Stimulated activated CD8-positive, alpha-beta memory T cell treated with anti-CD3 and anti-CD28 coated beads, Interleukin-4, amount 100 ng/mL, for 1 hour (primary cell): ENCODE measurements at places on chromosomes 11 and 22.

DNA sequence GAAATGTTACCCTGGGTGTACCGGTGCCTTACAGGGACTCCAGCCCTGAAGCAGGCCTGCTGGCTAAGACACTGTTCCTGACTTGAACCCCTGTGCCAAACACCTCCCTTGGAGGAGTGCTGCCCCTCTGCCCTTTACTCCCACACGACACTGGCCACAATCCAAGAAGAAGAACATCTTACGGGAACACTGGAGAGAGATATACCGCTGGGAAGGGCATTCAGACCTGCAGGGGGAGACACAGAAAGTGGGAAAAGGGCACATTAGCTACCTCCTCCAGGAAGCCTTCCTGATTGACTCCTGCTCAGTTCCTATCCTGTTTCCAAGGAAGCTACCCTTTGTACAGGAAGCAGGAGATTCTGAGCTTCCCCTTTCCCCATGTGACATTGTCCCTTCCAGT is 18.7 kb downstream of the TMPRSS13 start:
- no peak for DNase-seq

GRCh38 chr11:62892077-62892922 is 11.6 kb downstream of the SLC3A2 start:
- no peak for DNase-seq

DNA sequence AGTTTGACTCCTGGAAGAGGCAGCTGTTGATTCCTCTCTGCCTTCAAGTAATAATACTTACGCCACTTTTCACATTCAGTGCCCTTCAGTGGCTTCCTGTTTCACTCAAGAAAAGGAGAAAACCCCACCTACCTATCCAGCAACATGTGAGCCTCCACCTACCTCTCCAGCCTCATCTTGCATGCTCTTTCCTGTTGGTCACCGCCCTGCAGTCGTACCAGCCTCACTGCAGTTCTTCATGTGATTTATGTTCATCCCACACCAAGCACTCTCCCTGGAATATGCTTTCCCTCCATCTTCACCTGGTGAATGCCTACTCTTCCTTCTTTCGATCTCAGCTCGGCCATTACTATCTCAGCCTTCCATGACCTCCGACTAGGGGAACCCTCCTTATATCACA is 21.8 kb upstream of the YWHAH start:
- DNase-seq: no peak

DNA sequence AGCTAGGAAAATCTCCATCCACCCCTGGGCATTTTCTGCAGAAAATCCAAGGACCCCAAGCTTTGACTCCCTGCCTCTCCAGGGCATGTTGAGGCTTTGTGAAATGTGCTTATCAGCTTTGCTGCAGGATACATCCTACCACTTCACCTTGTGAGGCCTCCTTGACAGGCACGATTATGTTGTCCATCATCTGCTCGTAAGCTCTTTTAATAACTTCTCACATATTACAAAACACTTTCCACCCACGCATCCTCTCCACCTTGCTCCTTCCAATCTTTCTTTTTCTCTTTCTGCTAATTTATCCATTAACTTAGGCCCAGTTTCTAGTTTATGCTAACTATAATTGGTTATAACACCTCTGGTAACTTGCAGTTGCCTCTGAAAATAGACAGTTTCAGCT is 147.0 kb upstream of the MTNR1B start:
- DNase-seq: no peak

- no peak for DNase-seq
Measured at GRCh38 chr11:76149713-76150112, 56.6 kb downstream of the WNT11 start.

DNA sequence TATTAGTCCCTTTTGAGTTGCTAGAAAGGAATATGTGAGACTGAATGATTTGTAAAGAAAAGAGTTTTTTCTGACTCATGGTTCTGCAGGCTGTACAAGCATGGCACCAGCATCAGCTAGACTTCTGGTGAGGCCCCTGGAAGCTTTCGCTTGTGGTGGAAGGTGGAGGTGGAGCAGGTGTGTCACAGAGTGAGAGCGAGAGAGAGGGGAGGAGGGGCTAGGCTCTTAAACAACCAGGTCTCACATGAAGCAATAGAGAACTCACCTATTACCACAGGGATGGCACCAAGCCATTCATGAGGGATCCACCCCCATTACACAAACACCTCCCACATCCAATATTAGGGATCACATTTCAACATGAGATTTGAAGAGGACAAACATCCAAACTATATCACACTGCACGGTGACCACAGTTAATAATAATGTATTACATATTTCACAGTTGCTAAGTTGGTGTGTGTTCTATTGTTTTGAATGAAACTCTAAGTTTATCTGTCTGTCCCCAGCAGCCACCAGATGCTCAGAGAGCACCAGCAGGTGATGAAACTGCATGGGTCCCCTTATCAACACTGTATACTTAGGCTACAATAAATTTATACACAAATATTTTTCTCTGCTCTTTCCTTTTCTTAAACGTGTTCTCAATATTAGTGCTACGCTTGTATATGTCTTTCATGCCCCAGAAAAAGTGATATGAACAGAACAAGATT is 14.1 kb downstream of the ZFP91 start:
- no peak for DNase-seq

- DNase-seq: no peak
Measured at GRCh38 chr11:75400146-75400865, 988 bp downstream of the RPS3 start.

DNA sequence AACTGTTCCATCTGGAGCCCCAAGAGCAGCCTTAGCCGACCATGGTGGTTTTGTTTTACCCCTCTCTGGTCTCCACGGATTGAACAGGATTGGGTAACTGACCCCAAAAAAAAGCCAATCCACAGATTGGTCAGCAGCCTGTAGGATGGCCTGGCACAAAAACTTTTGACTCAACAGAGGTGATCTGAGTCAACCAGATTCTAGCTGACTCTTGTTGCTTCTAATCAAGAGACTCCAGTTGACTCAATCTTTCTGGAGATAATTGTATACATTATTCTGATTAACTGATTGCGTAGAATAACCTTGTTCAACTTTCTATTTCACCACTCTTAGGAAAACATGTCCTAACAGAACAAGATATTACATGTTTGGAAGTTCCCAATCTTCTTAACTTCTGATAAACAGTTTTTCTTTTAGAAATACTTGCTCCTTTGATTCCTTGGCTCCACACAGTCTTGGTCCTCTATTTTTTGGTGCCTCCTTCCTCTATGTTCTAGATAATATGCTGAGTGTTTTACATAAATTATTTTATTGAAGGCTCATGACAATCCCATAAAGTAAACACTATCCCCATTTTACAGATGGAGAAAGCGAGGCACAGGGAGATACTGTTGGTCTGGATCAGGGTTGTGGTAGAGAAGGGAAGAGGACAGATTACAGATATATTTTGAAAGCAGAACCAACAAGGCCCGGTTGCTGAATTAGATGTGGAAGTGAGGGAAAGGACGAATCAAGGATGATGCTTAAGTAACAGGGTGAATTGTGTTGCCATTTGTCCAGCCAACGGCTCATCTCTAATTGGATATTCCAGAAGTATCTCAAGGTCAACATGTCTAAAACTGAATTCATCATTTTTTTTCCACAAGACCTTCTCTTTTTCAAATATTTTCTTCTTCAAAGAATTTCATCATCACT is 11.5 kb upstream of the ZC3H12C start:
- no peak for DNase-seq

DNA sequence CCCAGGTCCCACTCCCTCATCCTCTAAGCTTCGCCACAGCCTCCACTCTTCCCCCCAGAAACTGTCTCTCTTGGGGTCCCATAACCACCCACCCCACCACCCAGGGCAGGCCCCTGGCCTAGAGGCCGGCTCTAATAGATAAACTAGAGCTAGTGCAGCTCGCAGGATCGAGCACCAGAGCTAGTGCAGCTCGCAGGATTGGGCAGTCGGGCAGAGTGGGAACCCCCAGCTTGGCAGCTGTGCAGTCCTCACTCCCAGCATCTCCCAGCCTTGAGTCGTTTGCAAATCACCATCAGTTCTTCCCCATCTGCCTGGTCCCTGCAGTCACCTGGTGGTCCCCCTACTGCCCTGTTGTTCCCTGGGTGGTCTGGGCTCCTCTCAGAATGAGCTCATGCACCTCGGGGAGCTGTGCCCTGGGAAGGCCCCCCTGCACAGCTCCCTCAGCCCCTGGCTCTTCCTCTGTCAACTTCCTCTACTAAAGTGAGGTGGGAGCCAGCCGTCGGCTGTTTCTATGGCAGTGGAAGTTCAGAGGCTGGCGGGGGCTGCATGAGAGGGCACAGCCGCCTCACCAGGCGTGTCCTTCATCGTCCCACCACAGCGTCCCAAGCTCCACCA is 15.5 kb upstream of the SHANK2 start:
- no peak for DNase-seq

GRCh38 chr11:113690619-113691569 is 15.2 kb downstream of the TMPRSS5 start:
- DNase-seq: no peak

- DNase-seq: peak; percentile 34
Measured at GRCh38 chr11:3947061-3947460, 91.6 kb downstream of the STIM1 start.

- DNase-seq: no peak
Measured at GRCh38 chr11:111119751-111120150, 125.8 kb upstream of the POU2AF2 start.
